ENCODE measurements at places on chromosomes 2 and 18.

GRCh38 chr2:95270541-95271081 is 3.6 kb upstream of the PROM2 start:
- no peak for DNase-seq

GRCh38 chr2:119431976-119432850 is 559 bp downstream of the TMEM37 start:
- DNase-seq: no peak

- DNase-seq: no peak
These were observed 75.6 kb upstream of the ETAA1 start for GRCh38 chr2:67321588-67321903.

DNA sequence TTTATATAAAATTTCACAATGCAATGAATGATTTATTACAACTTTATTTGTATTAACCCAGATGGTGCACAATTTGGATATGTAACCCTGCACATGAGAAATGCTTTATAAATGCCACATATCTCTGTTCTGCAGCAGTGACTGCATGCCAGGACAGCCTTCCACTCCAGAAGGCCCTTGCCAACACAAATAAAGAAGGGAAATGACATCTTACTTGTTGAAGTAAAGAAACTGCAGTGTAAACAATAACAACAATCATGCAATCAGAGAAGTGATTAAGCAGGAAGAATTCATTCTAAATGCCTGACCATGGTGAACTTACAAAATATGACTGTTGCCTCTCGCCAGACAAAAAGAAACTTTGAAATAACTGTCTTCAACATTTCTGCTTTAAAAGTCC is 129.9 kb upstream of the CHST9 start:
- DNase-seq: no peak

DNA sequence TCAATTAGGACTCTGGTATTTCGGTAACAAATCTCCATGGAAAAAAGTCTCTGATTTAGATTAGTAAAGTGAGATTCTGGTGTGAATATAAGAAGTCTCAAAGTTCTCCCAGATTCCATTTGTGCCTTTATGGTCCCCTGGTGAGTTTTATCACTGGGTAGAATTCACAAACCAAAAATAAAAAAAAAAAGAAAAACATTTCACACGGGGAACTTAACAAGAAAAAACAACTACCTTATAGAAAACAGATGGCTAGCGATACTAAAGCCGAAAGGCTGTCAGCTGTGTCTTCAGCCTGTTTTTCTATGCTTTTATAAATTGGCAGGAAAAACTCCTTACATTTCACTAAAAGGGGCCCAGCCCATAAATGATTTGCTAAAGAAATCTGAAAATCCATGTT is 50.6 kb downstream of the COL5A2 start:
- no peak for DNase-seq

DNA sequence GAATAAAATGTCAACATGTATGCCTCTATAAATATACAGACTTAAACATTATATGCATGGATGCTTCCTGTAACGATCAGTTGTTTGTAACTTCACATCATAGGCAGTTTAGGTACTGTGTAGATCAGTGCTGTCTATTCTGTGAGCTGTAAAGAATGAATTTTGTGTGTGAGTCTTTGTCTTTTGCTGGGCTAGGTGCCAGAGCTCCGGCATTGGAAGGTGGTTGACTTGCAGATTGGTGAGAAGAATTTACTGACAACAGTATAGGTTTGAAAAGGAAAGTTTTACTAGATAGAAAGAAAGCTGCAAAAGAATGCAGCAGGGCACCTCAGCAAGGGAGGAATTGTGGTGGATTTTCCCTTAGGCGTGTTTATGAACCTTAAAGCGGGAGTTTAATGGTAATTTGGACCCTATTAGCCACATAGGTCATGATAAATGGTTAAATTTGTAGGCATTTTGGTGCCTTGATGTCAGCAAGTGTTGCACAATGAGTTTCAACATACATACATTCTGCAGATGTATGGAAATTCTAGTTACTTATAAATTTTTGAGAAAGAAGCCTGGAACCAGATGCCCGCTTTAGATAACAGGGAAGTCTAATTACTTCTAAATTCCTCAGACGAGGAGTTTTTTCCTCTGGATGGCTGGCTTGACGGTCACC is 6.7 kb upstream of the QPCT start:
- DNase-seq: no peak

DNA sequence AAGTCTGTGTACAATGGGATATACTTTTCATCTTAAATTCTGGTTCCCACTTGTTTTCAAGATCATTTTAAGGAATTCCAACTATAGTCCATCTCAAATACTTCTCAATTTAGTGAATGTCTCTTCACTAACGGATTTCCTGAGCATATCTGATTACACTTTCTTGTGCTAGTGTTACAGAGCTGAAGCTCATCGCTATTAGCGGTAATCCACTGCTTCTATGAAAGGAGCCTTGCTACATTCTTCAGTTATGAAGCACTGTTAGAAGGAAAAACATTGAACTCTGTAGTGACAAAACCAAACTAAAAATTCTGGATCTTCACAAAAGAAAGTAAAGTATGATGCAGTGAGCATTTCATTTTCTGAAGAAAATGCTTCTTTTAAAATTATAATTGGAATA is 72.0 kb downstream of the AGPS start:
- no peak for DNase-seq

GRCh38 chr2:68653538-68653982 is 10.2 kb downstream of the PROKR1 start:
- DNase-seq: no peak

DNA sequence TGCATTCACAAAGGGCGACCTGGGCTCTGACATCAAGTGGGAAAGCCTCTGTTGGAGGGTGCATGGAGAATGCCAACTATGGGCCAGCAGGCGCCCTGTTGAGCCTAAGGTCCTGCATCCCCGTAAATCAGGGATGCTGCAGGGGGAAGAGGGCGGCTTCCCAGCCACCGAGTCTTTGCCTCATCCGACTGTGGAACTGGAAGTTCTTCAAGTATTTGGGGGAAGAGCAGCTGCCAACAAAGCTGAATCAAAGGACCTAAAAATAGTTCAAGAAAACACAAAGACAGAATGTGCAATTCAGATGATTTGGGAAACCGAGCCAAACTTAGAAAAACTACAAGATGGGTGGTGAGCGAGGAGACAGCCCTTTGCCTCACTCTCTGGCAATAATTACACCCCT is 281.1 kb upstream of the MGAT5 start:
- no peak for DNase-seq

DNA sequence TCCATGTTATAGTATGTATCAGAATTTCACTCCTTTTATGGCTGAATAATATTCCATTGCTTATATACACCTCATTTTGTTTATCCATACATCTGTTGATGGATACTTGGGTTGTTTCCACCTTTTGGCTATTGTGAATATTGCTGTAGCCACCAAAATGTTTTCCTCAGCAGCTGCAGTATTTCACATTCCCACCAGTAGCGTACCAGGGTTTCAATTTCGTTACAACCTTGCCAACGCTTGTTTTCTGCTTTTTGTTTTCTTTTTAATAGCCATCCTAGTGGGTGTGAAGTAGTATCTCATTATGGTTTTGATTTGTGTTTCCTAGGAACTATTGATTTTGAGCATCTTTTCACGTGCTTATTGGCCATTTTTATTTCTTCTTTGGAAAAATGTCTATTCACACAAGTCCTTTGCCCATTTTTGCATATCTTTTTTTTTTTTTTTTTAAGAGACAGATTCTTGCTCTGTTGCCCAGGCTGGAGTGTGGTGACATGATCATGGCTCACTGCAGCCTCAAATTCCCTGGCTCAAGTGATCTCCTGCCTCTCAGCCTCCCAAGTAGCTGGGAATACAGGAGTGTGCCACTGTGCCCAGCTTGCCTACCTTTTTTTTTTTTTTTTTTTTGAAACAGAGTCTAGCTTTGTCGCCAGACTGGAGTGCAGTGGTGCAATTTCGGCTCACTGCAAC is 14.2 kb downstream of the UBXN2A start:
- DNase-seq: no peak

DNA sequence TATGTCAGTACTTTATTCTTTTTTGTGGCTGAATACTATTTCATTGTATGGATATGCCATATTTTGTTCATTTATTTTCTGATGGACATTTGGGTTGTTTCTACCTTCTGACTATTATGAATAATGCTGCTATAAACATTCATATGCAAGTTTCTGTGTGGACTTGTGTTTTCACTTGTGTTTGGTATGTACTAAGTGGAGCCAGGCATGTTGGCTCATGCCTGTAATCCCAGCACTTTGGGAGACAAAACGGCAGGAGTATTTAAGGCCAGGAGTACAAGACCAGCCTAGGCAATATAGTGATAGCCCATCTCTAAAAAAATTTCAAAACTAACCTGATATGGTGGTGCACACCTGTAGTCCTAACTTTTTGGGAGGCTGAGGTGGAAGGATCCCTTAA is 23.3 kb downstream of the MARCHF7 start:
- no peak for DNase-seq

DNA sequence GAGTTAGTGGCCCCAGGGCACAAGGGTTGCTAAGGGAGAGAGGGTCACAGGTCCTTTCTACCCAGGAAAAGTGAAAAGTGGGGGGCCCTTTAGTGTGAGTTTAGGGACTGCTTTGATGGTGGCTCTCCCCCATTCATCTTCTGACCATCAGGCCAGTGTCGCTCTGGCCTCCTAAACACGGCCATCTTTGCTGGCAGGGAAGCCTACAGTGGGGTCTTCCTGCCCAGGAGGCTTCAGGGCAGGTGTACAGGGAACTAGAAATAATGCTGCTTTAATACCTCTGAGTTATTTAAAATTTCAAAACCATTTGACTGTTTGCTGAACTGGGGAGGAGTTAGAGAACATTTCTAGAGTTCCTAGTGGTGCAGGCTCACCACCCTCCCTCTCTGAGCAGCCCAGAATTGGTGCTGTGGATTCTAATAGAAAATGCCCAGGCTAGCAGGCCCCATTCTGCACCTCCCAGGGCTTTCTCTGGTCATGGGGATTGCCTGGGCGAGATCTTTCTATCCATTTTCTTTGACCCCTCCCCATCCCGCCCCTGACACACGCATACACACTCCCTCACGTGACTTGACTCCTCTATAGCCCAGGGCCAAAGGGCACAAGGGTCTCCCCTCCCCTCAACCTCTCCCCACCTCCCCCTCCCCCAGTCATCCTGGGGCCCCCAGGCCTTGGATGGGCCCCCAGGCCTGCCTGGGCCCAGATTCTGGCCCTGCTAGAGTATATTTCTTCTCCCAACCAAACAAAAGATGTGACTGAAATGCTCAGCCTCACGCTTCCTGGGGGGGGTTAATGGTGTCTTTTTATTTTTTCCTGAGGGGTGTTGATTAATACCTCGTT is 3.1 kb downstream of the PKDCC start:
- DNase-seq: no peak

- no peak for DNase-seq
These were observed 2.2 kb downstream of the CAVIN2 start for GRCh38 chr2:191844706-191845105.

GRCh38 chr2:72738096-72738495 is 87.7 kb downstream of the EXOC6B start:
- no peak for DNase-seq

GRCh38 chr2:26696351-26696816 is 3.9 kb downstream of the KCNK3 start:
- DNase-seq: peak; percentile 97

DNA sequence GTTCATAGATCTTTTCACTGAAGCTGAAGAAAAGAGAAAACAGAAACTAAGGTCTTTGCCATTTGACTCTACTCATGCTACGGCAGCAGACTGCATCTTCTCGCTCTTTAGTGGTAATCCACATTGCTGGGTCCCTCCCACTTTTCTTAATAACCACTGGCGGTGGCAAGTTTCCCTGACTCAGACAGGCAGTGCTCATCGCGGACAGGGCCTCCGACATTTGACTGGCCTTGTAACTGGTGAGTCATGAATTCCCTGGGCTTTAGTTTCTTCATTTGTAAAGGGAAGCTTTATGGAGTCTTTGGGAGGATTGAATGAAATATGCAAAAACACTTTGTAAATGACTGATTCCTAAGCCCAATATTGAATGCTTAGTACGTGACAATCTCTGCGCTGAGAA is 238.2 kb upstream of the RBBP8 start:
- DNase-seq: peak; percentile 19

DNA sequence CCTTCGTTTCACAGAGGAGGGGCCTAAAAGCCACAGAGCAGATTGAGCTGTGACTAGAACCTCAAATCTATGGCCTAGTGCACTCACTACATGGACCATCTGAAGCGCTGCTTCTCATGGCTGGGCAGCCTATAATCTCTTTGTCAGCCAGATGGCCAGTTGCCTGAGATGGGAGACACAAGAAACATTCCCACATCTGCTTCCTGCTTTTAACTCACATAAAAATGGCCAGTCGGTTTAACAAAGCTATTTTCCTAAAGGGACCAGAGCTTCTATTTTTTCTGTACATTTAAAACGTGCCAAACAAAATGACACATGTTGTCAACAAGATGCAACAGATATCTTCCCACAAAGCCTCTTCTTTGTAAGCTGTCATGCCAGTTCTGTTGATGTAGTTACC is 173.8 kb downstream of the GFPT1 start:
- no peak for DNase-seq

GRCh38 chr2:188919824-188920223 is 54.3 kb upstream of the COL3A1 start:
- DNase-seq: no peak

DNA sequence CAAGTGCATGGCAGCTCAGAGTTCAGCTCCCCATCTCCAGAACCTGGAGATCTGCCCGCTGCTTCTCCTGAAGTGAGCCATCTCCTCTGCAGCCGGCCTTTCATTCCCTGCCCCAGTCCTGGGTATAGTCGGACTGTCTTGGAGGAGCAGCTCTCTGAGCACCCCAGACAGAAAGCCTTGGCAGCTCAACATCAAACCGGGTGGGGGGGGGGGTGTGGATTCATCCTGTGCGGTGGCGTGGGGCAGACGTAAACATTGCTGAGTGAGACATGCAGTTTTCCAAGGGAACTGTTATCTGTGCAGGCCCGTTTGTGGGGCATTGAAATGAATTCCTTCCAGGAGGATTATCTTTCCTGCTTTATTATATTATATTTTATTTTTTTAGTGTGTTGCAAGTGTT is 125.9 kb upstream of the MYCN start:
- no peak for DNase-seq

GRCh38 chr18:39208190-39208589 is 1642.6 kb upstream of the CELF4 start:
- DNase-seq: no peak

DNA sequence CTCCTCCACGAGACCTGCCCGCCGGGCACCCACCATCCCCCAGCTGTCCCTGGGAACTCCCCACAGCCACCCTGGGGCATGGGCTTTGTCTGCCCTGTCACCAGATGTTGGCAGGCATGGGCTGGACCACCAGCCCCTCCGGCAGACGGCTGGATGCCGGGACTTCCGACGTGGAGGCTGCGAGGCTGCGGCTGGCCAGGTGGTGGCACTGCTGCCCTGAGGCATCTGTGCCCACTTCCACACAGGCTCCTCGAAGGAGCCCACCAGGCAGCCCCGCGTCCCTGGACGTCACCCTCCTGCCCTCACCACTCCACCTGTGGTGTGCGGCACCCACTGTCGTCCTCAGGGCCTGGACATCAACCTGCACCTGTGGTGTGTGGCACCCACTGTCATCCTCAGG is 319.9 kb upstream of the SALL3 start:
- no peak for DNase-seq
